ENCODE measurements at places on chromosomes 7 and 10.

- H3K27me3 ChIP-seq: peaks cover 9% of the 10 kb centered on the region
- no peaks in the 10 kb centered on the region for H3K4me1 ChIP-seq
- H3K27ac ChIP-seq: no peak overlapping the region
- no peaks in the 10 kb centered on the region for H3K36me3 ChIP-seq
- no peak overlapping the region for H3K4me3 ChIP-seq
These were observed 595.9 kb downstream of the DNAJB6 start for GRCh38 chr7:157932498-157933218.

DNA sequence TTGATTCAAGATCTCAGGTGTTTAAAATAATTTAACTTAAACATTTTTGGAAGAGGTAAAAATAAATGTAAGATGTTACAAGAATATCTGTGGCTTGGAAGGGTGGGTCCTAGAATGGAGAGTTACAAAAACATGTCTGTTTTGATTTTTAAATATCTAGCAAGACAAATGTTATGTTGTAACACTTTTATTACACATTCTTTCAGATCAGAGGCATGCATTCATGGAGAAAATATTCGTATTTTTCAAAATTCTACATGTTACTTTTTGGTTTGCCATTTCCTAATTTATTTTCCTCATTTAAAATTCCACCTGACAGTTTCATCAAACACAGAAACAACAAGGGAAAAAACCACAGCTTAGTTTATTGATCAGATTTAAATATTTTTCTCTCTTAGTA is 10.0 kb downstream of the WBP1L start:
- no peaks in the 10 kb centered on the region for H3K36me3 ChIP-seq
- peak overlapping the region; percentile 83 for H3K27ac ChIP-seq
- H3K4me1 ChIP-seq: peaks cover 4% of the 10 kb centered on the region

- H3K4me1 ChIP-seq: no peaks in the 10 kb centered on the region
- H3K27me3 ChIP-seq: no peaks in the 10 kb centered on the region
- H3K27ac ChIP-seq: no peak overlapping the region
- no peak for DNase-seq
- H3K36me3 ChIP-seq: no peaks in the 10 kb centered on the region
- H3K4me3 ChIP-seq: no peak overlapping the region
These were observed 79.0 kb downstream of the PRR15 start for GRCh38 chr7:29642494-29643155.

DNA sequence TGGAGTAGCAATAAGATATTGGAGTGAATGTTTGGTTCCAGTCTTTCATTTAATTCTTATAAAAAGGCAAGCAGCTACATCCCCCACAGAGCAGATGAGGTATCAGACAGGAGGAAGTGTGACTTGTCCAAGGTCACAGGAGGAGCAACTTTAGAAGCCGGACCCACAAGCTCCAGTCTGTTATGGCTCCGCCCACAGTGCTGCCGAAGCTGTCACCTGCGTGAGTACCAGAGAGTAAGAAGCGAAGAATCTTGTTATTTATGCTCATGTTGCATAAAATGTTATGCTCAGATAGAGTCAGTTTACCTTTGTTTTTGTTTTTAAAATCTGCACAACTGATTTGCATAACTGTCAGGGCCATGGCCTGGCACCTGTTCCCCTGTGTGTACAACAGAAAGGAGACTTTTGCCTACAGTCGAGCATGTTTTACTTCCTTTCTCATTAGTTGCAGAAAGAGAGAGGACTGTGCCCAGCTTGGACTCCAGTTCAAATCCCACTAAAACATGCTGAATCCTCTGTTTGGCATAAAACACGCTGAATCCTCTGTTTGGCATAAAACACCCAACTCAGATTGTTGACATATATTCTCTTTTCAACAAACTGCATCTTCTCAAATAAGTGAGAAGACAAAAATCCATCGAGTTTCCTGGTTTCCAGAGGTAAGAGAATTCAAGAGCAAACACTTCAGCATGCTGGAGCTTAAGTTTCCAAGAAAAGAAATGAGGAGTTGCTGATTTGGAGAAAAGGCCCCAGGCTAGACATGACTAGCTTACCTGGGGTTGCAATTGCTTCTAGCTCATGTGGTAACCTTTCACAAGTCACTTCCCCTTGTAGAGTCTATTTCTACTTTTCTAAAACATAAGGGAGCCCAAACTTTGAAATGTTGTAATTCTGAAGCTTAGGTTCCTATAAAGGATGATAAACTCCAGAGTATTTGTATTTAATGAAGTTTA is 409.8 kb upstream of the ZMIZ1 start:
- no peaks in the 10 kb centered on the region for H3K36me3 ChIP-seq
- H3K27ac ChIP-seq: no peak overlapping the region
- H3K4me1 ChIP-seq: no peaks in the 10 kb centered on the region
- no peak for DNase-seq

- H3K4me1 ChIP-seq: no peaks in the 10 kb centered on the region
- DNase-seq: no peak
- H3K36me3 ChIP-seq: no peaks in the 10 kb centered on the region
- H3K4me3 ChIP-seq: no peak overlapping the region
- no peak overlapping the region for H3K27ac ChIP-seq
- H3K27me3 ChIP-seq: no peaks in the 10 kb centered on the region
These were observed 19.6 kb downstream of the ABI1 start for GRCh38 chr10:26840938-26841732.

- no peaks in the 10 kb centered on the region for H3K36me3 ChIP-seq
- no peak overlapping the region for H3K4me3 ChIP-seq
- no peaks in the 10 kb centered on the region for H3K27me3 ChIP-seq
These were observed 336.3 kb upstream of the MAGI2 start for GRCh38 chr7:79789584-79790345.

GRCh38 chr7:101527844-101528667 is 101.0 kb downstream of the MYL10 start:
- H3K4me1 ChIP-seq: no peaks in the 10 kb centered on the region
- no peaks in the 10 kb centered on the region for H3K27me3 ChIP-seq
- no peak overlapping the region for H3K4me3 ChIP-seq
- H3K36me3 ChIP-seq: no peaks in the 10 kb centered on the region
- no peak for DNase-seq
- no peak overlapping the region for H3K27ac ChIP-seq

GRCh38 chr7:101555921-101556275 is 73.2 kb downstream of the MYL10 start:
- H3K4me3 ChIP-seq: no peak overlapping the region
- H3K27me3 ChIP-seq: no peaks in the 10 kb centered on the region
- DNase-seq: no peak
- no peaks in the 10 kb centered on the region for H3K36me3 ChIP-seq

- DNase-seq: no peak
- no peaks in the 10 kb centered on the region for H3K4me1 ChIP-seq
- H3K4me3 ChIP-seq: no peak overlapping the region
- no peak overlapping the region for H3K27ac ChIP-seq
These were observed 25.7 kb downstream of the NDUFB2 start for GRCh38 chr7:140722254-140722653.

DNA sequence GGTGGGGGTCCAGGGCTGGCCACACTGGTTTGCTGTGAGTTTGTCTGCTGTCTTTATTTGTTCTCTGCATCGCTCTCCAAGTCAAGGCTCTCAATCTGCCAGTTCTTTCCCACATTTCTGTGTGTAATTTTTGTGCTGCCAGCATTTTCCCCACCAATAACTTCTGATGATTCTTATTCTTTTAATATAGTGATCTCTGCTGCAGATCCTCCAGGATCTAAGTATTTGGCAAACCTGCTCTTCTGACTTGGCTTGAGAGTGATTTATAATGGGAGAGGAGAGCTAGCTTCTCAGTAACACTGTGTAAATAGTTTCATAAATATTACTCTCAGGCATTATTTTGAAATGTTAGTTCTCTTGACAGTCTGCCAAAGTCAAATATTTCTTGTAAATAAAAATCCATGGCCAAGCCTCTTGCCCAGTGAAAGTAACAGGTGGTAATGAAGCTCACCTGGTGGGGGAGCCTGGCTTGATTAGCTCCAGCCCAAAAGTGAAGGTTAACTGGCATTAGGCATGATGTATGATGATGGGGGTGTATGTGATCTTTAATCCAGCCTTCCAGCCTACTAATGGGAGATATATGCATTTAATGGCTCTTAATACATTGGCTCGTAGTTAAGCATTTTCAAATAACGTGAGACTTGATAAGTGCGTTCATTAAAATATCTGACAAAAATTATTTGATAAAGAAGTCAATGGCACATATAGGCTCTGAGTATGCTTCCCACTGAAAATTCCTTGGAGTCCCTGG is 1055.9 kb downstream of the KCNMA1 start:
- no peaks in the 10 kb centered on the region for H3K36me3 ChIP-seq
- H3K4me3 ChIP-seq: no peak overlapping the region
- H3K4me1 ChIP-seq: no peaks in the 10 kb centered on the region

DNA sequence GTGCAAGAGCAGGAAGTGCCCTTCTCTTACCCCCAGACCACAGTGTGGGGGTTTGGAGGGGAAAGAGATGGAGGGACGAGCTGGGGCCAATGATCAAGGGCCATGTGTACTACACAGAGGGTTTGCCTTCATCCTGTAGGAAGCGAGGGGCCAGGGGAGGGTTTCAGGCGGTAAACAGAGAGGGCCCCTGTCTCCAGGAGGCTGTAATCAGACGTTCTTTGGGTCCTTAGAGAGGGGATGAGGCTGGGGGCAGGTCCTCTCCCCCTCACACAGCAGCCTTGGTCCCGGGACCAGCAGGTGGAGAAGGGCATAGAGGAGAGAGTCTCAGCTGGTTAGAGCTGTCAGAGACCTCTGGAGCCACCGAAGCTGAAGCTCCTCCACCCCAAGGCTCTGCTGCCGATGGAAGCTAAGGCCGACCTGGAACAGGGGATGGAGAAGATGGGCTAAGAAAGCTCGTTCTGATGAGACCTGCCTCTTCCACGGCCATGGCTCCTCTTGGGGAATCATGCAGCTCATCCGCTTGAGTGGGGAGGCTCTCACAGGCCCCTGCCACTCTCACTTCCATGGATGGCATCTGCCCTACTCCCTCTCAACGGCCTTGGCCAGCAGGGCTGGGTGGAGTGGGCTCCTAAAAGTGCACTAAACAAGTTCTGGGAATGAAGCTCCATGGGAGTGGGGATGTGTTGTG is 3.5 kb downstream of the LOXL4 start:
- H3K4me1 ChIP-seq: peaks cover 24% of the 10 kb centered on the region
- no peak overlapping the region for H3K27ac ChIP-seq
- H3K27me3 ChIP-seq: no peaks in the 10 kb centered on the region
- H3K4me3 ChIP-seq: no peak overlapping the region

DNA sequence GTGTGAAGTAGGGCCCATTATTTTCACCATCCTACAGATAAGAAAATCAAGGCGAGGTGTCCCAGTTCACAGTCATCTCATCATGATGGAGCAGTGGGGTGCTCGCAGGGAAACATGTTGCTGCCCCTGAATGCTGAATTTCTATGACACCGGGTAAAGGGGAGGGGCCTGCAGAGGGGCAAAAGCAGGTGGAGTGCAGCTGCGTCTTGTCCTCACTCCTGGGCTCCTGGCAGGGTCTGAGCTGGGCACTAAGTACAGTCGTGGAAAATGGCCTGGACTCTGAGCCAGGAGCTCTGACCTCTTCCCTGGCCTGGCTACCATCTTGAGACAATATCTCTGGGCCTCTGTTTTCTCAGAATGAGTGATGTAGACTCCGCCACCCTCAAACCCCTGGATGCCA is 253.1 kb upstream of the PITRM1 start:
- H3K36me3 ChIP-seq: no peaks in the 10 kb centered on the region
- no peak overlapping the region for H3K4me3 ChIP-seq
- DNase-seq: no peak
- no peaks in the 10 kb centered on the region for H3K27me3 ChIP-seq
- H3K27ac ChIP-seq: no peak overlapping the region

DNA sequence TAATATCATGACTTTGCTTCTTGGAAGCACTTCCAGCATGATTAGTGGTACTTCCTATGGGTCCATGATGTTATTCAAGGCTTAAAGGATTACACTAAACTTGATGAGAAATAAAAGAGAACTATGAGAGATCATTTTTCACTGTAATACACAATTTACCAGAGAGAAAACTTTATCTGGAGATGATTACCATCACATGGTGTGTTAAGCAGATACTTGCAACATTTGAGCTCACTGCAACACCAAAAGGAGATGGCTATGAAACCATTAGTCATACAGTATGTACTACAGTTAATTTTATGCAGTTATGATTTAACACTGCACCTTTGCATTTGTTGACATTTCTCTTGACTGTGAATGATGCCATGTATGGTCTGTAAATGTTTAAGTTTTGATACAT is 311.3 kb upstream of the AOAH start:
- no peak overlapping the region for H3K27ac ChIP-seq
- no peaks in the 10 kb centered on the region for H3K27me3 ChIP-seq
- H3K36me3 ChIP-seq: no peaks in the 10 kb centered on the region
- peaks cover 5% of the 10 kb centered on the region for H3K4me1 ChIP-seq

GRCh38 chr10:47336387-47337134 is 11.6 kb upstream of the RBP3 start:
- DNase-seq: no peak
- no peaks in the 10 kb centered on the region for H3K36me3 ChIP-seq
- no peak overlapping the region for H3K4me3 ChIP-seq

DNA sequence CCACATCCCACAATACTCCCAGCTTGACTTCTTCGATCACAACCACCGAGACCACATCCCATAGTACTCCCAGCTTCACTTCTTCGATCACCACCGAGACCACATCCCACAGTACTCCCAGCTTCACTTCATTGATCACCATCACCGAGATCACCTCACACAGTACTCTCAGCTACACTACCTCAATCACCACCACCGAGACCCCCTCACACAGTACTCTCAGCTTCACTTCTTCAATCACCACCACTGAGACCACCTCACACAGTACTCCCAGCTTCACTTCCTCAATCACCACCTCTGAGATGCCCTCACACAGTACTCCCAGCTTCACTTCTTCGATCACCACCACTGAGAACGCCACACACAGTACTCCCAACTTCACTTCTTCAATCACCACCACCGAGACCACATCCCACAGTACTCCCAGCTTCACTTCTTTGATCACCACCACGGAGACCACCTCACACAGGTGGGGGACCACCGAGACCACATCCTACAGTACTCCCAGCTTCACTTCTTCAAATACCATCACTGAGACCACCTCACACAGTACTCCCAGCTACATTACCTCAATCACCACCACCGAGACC is 8.6 kb downstream of the MUC3A start:
- no peaks in the 10 kb centered on the region for H3K36me3 ChIP-seq
- H3K4me3 ChIP-seq: no peak overlapping the region
- H3K4me1 ChIP-seq: no peaks in the 10 kb centered on the region
- H3K27me3 ChIP-seq: no peaks in the 10 kb centered on the region
- no peak for DNase-seq
- H3K27ac ChIP-seq: no peak overlapping the region

All from breast epithelium (tissue), 4 donors.